Fibroblast of the conjunctiva (primary cell): ENCODE measurements at places on chromosomes 2 and 18.

- DNase-seq = no peak
Observed at GRCh38 chr2:231687133-231687852, 21.0 kb upstream of the PTMA start.

- peak; percentile 93 for DNase-seq
Observed at GRCh38 chr2:224268441-224268840, 133.5 kb downstream of the FAM124B start.

- DNase-seq = no peak
Observed at GRCh38 chr18:3395466-3395865, 54.5 kb upstream of the TGIF1 start.

DNA sequence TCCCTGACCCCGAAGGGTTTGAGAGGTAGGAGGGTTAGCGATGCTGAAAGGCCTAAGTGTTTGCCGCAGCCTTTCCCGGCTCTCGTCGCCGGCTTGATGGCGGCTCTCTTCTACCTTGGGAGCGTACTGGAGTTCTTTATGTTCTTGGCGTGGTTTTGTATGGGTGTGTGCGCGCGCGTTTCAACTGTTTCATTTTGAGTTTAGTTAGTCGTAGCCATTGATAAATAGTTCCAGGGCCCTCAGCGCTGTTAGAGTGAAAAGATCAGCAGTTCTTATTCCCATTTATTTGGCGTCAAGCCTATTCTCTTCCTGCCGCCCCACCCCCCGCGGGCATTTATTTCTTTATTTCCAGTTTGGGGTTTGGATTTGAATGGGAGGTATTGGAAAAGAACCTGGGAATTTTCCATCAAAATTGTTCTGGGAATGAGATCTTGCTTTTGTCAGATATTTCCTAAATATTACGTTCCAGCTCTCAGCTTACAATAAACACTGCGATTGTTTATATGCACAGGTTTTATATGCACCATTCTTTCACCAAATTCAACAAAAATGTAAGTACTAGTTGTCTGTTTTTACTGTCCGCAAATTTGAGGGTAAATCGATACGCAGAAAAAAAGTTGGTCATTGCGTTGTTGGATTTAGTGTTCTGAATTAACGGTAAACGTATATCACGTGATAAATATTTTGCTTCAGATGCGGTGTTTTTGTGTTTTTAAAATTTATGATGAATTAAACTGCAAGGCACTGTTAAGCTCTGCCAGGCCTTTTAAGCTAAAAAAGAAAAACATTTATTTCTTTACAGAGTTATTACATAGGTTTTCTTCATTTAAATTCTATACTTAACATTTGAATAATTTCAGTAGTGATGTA is 954 bp downstream of the CCNT2 start:
- DNase-seq = no peak

GRCh38 chr2:173441222-173441621 is 86.5 kb downstream of the CDCA7 start:
- peak; percentile 42 for DNase-seq

DNA sequence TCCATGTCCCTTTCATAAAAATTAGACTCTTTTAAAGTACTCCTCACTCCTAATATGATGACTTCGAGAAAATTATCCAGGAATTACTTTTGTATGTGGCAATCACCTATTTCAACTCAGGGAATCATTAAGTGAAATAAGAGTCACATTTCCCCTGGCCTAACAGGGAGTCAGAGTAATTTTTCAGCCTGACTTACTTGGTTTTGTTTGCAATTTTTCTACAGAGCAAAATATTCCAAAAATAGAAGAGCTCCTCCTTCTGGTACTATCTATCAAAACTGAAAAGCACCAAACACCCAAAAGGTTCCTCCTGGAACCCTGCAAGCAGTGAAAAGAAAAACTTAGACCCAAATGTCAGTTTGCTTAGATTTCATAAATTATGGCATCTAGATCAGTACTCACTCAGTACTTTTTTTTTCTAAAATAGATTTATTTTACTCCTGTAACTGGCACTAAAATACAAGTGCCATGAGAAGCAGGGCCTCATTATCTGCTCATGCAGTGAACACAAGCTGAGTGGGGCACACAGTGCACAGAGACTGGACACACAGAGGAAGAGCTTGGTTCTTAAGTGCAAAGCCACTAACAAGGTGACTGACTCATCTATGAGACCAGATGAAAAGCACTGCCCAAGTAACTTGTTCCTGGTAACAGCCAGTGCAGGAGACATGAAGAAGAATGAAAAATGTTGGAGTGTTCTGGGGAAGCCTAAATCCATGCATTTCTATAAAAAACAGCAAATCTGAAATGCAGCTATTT is 28.7 kb downstream of the ACAA2 start:
- no peak for DNase-seq
